Cortex of kidney (tissue), 1 donor: ENCODE measurements at places on chromosomes 2 and 18.

DNA sequence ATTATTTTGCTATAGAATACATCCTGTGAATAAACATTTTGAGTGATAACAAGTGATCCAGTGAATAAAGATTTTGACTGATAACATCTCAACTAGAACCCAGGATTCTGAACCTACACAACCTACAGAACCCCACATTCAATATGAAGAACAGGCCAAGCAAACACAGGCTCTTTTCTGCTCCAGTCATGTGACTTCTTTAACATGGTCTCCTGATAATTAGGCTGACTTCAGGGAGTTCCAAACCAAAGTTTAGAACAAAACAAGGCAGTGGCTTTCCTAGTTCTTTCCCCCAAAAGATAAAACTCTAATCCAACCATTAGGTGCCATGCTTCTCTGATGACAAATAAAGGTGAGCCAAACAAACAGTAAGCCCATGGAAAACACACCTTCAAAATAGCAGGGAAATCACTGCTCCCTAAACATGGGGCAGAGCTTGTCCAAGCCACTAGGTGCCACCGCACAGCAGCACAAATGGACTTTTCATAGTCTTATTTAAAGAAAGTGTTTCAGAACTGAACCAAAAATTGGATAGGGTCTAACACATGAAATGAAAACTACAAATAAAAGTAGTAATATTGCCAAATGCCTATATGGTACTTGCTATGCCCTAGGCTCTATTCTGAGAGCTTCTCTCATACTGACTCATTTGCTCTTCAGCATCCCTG lies 95.3 kb downstream of the EVA1A start:
- no peak for DNase-seq

DNA sequence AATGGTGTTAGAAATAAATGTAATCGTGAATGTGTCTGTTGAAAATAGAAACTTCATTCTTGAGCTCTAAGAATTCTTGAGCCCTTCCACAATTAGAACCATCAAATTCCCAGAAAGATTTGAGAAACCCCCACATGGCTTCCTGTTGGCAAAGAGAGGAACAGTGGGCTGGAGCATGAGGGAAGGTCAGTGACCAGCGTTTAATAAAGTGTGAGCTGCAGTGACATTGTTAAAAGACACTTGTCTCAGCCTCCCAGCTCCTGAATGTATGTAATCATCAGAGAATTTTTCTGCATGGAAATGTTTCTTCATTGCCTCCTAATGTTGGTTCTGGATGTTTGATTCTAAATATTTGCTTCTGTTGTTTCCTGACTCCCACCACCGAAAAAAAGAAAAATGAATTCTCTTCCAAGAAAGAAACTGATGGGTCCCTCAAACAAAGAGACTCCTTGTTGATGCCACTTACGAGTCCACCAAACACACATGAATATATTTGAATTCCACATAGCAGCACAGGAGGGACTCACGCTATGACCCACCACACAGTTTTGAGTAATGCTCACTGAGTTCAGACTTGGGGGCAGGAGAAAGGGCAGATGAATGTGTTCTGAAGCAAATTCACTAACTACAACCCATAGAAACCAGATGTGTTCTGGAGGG lies 225.1 kb upstream of the KLHL29 start:
- DNase-seq: no peak

DNA sequence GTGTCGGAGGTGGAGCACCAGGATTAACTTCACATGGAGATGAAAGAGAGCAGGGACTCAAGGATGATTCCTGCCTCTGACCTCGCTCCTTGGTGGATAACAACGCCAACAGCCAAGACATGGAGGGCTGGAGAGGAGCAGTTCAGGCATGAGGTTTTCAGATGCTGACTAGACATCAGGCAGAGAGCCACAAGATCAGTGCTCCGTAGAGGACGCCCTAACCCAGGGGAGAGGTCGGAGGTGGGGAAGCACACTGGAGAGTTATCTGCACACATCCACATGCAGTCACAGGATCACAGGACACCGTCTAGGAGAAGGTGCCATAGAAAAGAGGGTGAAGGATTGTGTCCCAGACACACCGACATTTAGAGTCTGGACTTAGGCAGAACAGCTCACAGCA lies 344.3 kb downstream of the EIPR1 start:
- DNase-seq: no peak

- DNase-seq: no peak
Observed at GRCh38 chr2:75453384-75454240, 107.1 kb downstream of the EVA1A start.

DNA sequence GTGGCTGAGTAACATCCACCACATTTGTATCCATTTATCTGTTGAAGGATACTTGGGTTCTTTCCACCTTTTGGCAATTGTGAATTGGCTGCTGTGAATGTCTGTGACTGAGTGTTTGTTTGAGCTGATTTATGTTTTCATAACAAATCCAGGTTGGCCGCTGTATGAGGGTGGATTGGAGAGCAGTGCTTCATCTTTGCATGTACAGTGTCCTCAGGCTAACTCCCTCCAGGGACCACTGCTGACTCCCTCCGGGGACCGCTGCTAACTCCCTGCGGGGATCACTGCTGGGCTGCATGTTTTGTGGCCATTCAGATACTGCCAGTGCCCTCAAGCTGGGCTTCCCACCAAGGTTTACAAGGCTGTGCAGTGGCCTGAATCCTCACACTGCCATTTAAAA lies 10.2 kb downstream of the BOK start:
- DNase-seq: no peak

- no peak for DNase-seq
Observed at GRCh38 chr2:69694894-69695849, 46.8 kb upstream of the ANXA4 start.

DNA sequence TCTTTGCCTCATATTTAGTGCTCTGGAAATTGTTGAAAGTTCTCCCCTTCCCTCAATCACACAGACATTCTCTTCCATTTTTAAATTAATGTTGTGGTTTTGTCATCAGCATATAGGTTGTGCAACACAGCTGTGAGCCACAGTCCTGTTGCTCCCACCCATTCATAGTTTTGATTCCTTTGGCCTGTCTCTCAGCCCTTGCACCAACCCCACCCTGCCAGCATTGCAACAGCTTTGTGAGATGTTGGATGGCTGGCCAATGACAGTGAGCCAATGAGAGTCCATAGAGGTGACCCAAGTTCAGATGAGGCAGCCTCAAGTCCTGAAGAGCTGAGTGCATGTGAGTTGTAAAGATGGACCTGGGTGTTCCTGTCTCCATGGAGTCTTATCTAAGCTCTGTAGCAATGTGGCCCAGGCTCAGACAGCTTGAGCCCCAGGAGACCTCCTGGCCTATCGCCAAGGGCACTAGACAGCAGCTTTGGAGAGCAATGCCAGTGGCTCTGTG lies 775.5 kb downstream of the RNF144A start:
- DNase-seq: no peak

- DNase-seq: no peak
Observed at GRCh38 chr2:217356781-217357180, 496.9 kb upstream of the TNP1 start.

- DNase-seq: no peak
Observed at GRCh38 chr2:45728458-45728942, 77.0 kb downstream of the PRKCE start.

DNA sequence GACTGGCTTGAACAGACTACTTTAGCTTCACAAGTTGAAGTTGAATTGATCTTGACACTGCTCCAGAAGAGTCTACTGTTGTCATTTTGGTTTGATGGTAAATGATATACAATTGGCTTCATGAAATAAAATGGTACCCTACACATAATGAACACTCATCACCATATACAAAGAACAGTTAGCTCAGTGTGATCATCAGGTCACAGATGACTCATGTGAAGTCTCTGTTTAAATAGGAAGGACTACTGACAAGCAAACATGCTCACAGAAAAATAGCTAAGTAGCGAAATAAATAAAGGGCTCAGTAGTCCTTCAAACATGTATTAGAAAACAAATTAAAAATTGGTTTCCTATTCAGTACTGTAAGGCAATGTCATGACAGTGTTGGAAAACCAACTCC lies 96.2 kb downstream of the MEIS1 start:
- no peak for DNase-seq

GRCh38 chr2:235937936-235938335 lies 230.2 kb downstream of the GBX2 start:
- no peak for DNase-seq

DNA sequence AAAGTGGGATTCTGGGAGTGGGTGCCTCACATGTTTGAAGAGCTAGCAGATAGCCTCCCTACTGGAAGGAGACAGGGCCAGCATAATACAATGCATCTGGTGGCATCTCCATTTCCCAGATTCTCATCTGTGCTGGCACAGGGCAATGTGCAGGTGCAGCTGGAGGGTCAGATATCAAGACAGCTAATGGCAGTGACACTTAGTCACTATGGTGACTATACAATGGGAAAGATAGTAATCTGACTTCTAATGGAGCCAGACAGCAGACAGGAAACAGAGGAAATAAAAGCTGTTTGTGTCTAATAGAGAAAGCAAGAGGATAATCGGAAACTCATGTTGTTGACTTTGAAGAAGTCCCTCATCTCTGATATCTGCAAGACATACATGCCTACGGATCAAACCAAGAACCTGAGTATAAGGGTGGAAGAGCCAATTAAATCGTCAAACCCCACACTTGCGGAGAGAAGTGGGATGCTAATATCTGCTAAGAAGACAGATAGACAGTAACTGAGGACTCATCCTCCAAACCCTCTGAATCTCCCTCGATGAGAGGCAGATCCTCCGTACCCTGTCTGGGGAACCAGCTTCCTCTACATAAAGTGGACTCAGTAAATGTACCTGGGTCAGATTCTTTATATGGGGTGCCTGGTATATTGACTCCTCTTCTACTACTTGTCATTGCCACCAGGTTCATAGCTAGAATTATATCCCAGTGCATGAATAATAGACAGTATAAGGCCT lies 692.7 kb downstream of the SOCS6 start:
- no peak for DNase-seq

DNA sequence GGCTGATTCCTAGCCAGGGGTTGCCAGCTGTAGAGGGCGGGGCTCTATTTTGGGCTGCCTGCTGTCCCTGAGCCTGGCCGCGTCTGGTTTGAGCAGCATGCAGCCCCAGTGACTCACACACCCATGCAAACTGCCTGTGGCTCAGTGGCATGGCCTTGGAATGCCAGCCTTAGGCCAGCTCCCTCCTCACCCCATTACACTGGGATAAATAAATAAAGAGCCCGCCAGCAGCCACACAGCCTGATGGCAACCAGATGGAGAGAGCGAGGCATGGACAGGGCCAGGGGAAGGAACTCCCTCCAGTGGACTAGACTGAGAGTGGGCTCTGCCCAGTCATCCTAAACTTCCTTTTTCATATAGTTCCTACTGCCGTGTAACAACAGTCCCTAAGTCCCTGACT lies 18.3 kb downstream of the NHEJ1 start:
- DNase-seq: no peak

GRCh38 chr18:27704736-27705361 lies 472.1 kb downstream of the CDH2 start:
- DNase-seq: no peak

DNA sequence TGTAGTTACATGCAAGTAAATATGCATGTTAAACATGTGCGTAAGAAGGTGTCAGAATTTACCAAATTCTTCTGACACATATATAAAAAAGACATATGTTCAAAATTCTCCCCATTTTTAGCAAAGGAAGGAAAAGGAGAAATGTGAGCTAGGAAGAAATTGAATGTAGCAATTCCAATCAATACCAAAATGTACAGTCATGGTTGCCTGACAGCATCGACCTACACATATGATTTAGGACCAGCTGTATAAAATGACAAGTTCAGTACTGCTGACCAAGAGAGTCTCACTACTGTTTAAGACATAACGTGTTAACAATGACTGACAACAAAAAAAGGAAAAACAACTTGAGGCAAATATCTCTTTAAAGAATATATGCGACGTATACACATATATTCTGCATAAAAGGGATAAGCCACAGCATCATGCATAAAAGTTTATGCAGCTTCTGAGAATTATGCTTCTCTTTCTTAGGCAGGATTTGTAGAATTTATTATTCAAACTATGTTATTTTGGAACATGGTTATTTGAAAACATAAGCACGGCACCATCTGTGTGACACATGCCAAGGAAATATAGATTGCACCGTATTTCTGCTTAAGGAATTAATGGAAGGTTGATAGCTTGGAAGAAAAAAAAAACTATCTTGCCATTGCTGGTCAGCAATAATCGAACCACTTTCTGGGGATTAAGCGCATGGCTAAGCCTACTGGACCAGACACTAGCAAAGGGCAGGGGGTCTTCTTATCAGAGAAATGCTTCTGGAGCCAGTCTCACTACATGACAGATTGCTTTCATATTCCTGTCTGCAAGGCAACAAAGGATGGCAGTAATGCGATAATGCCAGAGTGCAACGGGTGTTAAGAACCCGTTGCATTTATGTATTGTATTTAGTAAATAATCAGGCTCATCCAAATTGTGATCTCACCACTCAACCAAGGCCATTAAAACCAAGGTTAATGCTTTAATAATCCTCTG lies 154.0 kb downstream of the WDPCP start:
- no peak for DNase-seq

GRCh38 chr18:54712758-54713157 lies 115.5 kb upstream of the RAB27B start:
- DNase-seq: no peak

DNA sequence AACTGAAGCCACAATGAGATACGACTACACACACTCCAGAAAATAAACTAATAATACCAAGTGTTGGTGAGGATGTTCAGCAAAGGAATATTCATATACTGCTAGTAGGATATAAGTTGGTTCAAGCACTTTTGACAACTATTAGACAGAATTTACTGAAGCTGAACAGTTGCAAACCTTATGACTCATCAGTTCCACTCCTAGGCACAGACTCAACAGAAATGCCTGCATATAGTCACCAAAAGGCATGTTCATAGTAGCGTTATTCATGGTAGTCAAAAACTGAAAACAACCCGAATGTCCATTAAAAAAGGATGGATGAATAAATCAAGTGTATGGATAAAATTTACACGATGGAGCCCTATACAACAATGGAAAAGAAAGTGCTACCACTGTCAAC lies 232.0 kb downstream of the ANAPC1 start:
- DNase-seq: no peak

- no peak for DNase-seq
Observed at GRCh38 chr18:58496231-58496630, 132.7 kb downstream of the ALPK2 start.

GRCh38 chr18:49279041-49279440 lies 181.4 kb downstream of the DYM start:
- no peak for DNase-seq

- no peak for DNase-seq
Observed at GRCh38 chr2:70656421-70657010, 102.9 kb upstream of the TGFA start.

GRCh38 chr2:240570531-240571313 lies 2.4 kb downstream of the RNPEPL1 start:
- DNase-seq: no peak

DNA sequence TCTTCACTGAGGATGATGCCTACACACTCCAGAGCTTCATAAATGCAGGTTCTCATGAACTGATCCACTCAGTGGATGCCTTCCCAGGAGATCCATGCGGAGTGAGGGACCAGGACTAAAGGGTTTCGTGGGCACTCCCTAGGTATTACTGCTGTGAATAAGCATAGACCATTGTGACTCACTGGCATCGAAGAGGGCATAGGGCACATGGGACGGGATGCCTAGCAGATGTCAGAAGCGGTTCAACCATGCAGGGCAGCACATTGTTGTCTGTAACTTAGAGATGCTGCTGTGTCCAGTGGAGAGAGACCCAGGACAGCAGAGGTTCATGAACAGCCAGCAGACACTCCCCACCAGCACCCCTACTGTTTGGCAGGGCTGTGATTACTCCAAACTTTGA lies 17.2 kb downstream of the GKN2 start:
- no peak for DNase-seq

GRCh38 chr2:101811226-101812015 lies 113.9 kb downstream of the MAP4K4 start:
- no peak for DNase-seq
